Tongue (tissue), 3 donors: ENCODE measurements at places on chromosomes 7 and 10.

GRCh38 chr7:92916770-92917224, 80.4 kb upstream of the CDK6 start:
- peak; percentile 33 for DNase-seq

GRCh38 chr7:108455551-108455997, 662 bp downstream of the NRCAM start:
- DNase-seq, result peak; percentile 26

- DNase-seq, result peak; percentile 58
Observed at GRCh38 chr7:74606101-74606908, 51.2 kb upstream of the GTF2I start.

GRCh38 chr7:108434010-108434409, 22.2 kb downstream of the NRCAM start:
- DNase-seq, result no peak

DNA sequence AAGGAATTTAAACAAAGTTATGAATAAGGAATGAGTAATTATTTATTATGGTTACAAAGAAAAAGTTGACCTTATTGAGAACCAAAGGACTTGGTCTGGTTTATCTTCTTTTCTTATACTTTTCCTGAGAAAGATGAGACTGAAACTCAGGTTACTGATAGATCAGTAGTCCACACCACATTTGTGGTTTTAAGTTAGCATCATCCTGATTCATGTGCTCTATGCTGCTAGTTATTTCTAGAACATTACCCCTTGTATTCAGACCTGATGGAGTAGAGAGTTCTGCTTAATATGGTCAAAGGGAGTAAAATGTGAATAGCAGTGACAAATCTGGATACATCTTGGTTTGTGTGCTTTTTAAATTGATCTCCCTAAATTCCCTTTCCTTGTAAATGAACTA, 63.8 kb downstream of the FOXP2 start:
- DNase-seq, result no peak

GRCh38 chr7:22435105-22435504, 64.9 kb downstream of the STEAP1B start:
- no peak for DNase-seq

- DNase-seq, result peak; percentile 89
Observed at GRCh38 chr10:86971232-86971991, 3.1 kb downstream of the ADIRF start.
